ENCODE measurements at places on chromosomes 2 and 18.

GRCh38 chr18:34726286-34727004, 16.3 kb downstream of the DTNA start:
- no peak for DNase-seq

DNA sequence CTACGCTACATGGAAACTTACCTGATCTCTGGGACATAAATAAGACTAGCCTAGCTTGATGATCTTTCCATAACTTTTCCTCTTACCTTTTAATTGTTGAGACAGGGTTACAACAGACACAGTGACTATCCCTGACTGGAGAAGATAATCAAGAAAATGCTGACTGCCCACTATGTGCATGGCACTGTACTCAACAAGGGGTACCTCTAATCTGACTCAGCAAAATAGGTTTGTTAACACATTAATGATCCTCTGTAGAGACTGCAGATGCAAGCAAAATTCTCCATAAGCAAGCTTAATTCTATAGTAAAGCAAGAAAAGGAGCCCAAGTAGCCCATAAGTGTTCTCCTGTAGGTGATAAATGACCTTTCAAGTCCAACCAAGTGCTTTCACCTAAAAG, 25.5 kb downstream of the ACVR1C start:
- DNase-seq: no peak

- DNase-seq: no peak
These were observed 8.4 kb downstream of the ST8SIA5 start for GRCh38 chr18:46748466-46748865.

GRCh38 chr2:62339413-62339812, 143.5 kb downstream of the B3GNT2 start:
- DNase-seq: no peak

GRCh38 chr2:119772767-119773166, 13.0 kb downstream of the PTPN4 start:
- no peak for DNase-seq

DNA sequence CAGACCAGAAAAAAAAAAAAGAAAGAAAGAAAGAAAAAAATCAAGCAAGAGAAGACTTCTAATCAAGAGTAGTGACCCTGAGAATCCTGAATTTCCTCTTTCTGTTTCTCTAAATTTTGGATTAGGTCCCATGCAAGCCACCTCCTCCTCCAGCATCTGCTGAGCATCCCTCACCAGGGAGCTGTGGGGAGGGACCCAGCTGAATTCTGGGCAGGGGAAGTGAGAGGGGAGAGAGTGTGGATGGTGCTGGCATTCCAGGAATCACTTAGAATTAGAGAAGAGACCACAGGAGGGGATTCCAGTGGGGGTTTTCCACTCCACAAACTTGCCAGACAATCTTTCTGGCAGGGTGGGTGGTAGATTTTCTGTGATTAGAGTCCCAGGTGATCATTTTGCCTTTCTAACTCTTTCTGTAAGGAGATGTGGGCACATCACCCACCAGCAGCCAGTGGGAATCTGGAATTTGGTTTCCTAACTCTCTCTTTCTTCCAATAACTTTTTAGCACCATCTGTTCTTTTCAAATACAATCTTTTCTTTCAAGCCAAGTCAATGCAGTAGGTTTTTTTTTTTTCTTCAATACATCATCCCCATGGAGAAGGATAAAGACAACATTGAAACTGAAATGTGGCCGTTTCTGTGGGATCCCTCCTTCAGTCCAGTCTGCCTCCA, 279.2 kb downstream of the CLIP4 start:
- no peak for DNase-seq

GRCh38 chr18:74153377-74153776, 5.1 kb downstream of the TIMM21 start:
- DNase-seq: no peak

GRCh38 chr2:237256887-237257286, 157.1 kb downstream of the COL6A3 start:
- no peak for DNase-seq

DNA sequence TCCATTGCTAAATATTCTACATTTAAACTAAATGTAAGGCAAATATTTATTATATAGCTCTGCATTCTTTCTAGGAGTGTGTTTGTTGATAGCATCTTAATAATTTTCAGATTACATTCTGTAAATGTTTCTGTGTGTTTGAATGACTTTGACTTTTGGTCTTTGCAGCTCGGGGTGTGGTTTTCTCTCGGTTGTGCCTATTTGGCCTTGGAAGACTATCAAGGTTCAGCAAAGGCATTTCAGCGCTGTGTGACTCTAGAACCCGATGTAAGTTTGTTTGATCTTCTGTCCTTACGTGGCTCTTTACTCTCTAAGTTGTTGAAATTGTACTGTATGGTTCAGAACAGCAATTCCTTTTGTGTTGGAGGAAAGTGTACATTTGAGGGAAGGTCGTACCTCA, 149.9 kb downstream of the TTC27 start:
- no peak for DNase-seq

GRCh38 chr2:20999906-21000645, 43.8 kb downstream of the APOB start:
- no peak for DNase-seq

- no peak for DNase-seq
These were observed 646.7 kb upstream of the CDH2 start for GRCh38 chr18:28823506-28824182.

GRCh38 chr18:36046898-36047297, 20.5 kb downstream of the RPRD1A start:
- DNase-seq: no peak

DNA sequence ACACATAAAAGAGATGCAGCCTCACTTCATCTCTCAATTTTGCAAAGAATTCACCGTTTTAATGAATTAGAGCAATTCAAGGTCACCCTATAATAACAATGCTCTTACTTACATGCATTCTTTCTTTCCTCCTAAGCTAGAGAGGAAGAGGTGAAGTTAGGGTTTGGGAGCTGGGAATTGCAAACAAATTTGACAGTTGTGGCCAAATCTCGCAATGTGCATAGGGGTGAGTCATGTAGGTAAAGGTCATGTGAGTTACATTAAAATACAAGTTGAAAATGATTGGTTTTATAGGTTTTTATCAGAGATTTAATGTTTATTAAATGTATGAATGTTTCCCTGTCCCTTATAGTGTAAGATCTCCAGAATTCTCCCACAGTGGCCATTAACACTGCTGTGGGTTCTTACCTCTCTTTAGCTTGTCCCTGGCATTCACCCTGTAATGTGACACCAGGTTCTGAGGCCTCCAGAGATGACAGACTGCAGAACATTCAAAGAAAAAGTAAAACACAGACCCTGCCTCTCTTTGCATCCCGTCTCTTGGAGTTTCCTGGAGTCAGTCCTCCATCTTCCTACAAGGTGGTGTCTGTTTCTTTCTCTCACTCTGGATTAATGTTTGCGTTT, 53.7 kb upstream of the LGALSL start:
- no peak for DNase-seq

GRCh38 chr18:44672506-44672905, 8.2 kb upstream of the SETBP1 start:
- DNase-seq: no peak

DNA sequence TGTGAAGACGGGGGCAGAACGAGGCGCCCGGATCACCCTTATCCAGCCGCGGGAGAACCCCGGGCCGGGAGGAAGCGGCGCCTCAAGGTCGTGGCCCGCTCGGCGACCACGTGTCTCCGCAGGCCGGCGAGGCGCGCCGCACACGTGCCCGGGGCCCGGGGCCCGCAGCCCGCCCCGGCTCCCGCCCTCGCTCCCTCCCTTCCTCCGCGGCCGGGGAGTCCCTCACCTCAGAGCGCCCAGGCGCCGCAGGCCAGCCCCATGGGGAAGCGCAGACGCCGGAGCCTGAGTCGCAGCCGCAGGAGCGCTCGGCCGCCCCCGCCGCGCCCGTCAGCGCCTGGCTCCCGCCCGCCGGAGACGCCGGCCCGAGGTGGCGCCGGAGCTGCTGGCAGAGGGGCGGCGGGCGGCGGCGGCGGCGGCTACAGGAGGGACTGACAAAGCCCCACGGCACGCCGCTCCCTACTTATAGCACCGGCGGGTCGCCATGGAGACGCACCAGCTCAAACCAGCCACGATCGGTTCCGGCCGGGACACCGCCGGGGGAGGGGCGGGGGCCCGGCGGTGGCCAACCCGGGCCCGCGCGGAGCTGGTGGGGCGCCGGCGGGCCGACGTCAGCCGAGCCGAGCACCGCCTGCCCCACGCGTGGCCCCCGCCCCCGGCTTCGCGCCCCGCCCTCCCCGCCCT, at the start of gene ODC1:
ODC1 (minus strand) TSS at position 433 of the 681 bp plus-strand sequence. CDS start 3,295 bp downstream, outside the sequence.
- peak; percentile 80 for DNase-seq

GRCh38 chr2:241563571-241563980, 5.0 kb downstream of the BOK start:
- DNase-seq: no peak

DNA sequence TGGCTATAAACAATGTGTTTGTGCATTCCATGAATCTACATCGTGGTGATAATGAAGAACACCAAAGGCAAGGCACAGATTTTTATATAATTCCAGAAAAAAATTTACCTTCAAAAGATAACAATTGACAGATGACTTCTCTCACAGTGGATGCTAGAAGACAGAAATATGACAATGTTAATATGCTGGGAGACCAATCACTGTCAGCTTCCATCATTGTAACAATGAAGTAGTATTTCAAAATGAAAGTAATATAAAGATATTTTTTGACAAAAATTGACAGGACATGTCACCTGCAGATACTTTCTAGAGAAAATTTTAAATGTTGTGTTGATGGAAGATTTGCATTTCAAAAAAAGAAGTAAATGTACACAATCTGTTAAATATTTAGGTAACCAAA, 1925.9 kb upstream of the LRRTM1 start:
- no peak for DNase-seq

DNA sequence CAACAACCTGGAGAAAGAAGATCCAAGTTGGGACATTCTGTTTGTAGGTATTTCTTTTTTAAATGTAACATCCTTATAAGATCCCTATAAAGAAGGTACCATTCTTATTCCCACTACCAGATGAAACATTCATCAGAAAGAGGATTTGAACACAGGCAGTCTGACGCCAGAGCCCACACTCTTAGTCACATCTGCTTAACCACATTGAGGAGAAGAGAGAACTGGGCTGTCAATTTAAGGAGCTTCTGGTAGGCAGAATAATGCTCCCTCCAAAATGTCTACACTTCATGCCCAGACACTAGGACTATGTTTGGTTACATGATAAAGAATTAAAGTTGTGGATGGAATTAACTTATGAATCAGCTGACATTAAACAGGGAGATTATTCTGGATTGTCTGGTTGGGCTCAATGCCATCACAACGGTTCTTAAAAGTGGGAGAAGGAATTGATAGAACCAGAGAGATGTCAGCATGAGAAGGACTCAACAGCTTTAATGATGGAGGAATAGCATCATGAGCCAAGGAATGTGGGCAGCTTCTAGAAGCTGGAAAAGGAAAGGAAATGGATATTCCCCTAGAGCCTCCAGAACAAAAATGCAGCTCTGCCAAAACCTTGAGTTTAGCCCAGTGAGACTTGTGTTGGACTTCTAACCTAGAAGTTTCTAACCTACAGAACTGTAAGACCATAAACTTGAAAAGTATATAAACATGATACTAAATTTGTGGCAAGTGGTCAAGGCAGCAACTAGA, 82.2 kb downstream of the KLF7 start:
- no peak for DNase-seq

DNA sequence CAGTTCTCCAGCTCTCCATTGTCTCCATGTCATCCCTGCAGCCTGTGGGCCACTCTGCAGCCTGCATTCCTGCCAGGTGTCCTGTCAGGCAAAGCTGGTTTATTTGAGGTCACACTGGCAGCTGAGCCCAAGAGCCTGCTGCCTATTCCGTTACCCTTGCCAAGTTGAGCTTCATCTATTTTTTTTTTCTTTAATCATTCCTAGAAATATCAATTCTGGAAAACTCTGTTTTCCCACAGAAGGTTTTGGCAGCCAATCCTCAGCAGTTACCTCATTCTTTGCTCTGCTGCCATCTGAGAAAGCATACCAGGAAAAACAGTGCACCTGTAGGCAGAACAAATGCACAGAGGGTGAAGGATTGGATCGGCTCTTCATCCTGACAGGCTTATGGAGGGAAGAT, 411.0 kb upstream of the ACVR2A start:
- DNase-seq: no peak

- no peak for DNase-seq
These were observed 148.8 kb downstream of the ARL4C start for GRCh38 chr2:234348081-234348480.

GRCh38 chr2:205957452-205958154, 128.4 kb downstream of the INO80D start:
- DNase-seq: peak; percentile 60

DNA sequence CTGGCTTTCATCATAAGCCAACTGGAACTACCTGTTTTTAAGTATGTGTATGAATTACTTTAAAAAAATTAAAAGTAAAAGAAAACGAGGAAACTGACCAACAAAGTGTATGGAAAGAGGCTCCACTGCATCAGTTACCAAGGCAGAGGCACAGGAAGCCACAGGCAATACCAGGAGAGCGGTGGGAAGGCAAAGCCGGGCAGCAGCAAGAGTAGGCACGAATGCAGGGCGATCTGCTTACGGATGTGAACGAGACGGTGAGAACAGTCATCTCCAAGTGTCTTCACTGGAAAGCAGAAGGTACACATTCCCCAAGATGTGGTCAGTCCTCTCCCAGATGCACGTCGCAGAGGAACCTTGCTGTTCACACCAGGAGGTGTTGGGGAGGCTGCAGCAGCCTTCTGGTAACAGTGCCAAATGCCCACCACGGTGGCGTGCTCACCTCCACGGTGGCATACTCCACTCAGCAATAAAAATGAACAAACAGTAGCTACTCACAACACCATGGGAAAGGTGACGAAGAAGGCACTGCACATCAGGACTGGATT, 43.1 kb downstream of the HS6ST1 start:
- DNase-seq: no peak

DNA sequence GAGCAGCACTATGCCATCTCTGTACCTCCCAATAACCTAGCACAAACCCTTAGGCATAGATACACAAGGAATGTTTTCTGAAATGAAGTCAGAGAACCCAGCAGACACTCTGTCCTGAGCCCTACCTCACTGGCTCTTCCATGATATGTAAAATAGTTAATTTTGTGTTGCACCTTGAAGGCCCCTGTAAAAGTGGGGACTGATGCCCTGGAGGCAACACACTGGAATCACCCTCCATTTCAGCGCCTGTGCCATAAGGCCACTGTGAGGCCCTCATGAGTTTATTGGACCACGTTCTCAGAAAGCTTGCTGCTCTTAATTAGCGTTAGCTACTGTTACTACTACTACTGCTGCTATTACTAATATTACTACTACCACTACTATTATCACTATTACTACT, 670.1 kb upstream of the SOX11 start:
- DNase-seq: no peak

- no peak for DNase-seq
These were observed 364.4 kb upstream of the GCFC2 start for GRCh38 chr2:76075126-76075525.

- no peak for DNase-seq
These were observed 24.0 kb downstream of the KIF1A start for GRCh38 chr2:240795916-240796510.

DNA sequence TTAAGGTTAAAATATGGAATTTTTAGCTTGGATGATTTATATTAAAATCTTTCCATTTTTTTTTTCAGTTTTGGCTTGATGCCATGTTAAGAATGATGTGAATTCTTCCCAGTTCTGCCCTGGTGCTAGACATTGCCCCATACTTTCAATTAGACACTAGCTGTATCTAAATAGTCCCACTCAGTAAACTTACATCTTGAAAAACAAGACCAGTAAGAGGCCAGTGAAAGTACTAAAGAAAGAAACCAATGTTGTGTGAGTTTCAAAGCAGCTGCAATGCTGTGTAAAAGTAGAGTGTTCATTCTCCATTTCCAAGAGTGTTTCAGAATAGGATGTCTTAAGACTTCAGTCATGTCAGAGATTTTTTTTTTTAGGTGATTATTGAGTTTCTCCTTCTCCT, 40.0 kb upstream of the CYBRD1 start:
- no peak for DNase-seq

Data from NT2/D1 (cell line).